ENCODE measurements at places on chromosomes 2 and 18. TPM values are rescaled to one million over a fixed set of nuclear protein-coding genes. Genes with fewer than 3 reads are reported as not detected.
A peak's percentile ranks its signal among the peaks of the same experiment; 100 is the strongest.

- no peak for DNase-seq
Observed at GRCh38 chr2:198659096-198659870, 798.5 kb downstream of the SATB2 start.

DNA sequence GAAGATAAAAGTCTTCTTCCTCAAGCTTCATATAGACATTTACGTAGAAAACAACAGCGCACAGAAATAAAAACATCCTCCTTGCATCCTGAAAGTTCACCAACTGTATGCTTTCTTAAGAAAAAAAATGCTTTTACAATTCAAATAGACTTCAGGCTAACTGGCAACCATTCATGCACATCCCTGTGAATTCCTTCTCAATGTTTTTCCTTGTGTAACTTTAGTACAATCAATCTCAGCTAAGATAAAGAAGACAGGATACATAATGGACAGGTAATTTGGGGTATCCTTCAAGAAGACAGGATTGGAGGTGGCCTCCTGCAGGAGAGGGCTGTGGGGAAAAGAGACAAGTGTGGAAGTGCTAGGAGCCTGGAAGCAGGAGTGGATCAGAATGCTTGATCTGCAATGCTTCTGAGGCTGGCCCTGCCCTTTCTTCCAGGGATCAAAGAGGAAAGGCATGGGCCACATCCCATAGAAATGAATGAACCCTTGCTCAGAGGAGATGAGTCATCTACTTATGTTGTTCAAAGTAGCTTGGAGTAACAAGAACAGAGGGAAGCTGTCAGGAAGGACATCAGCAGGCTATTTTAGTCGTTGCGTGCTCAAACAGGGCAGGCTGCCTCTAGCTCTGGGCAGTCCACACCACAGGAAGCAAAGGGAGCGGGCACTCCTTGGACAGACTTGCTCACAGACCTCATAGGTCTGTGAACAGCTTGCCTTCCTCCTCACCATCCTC lies 126.6 kb downstream of the TMEM131 start:
- DNase-seq: no peak

DNA sequence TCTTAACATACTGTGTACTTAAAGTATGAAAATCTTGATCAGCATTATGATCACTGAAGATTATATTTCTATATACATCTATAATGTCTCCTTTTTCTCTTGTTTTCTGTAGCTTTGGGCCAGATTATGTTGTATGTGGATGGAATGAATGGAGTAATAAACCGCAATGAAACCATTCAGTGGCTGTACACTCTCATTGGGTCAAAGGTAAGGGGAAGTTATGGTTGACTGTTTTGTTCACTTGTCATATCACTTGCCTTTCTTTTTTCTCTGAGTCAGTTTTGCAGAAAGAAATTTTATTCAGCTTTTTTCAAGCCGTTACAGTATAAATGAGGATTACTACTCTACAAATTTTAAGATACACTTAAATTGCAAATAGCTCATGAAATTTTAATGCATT lies 252.5 kb downstream of the TPGS2 start:
- no peak for DNase-seq

- DNase-seq: no peak
Observed at GRCh38 chr2:177272765-177273164, 8.2 kb upstream of the NFE2L2 start.

- DNase-seq: no peak
Observed at GRCh38 chr2:44708661-44709000, 232.9 kb upstream of the SIX3 start.

- DNase-seq: no peak
Observed at GRCh38 chr2:227713291-227713690, 4.5 kb downstream of the SLC19A3 start.

Gene SERPINB5
- not detected for total RNA-seq

- peak; percentile 79 for DNase-seq
Observed at GRCh38 chr2:3519255-3520205, at the start of gene ADI1. Gene ADI1, minus strand, starts transcription at chr2:3519531. Its CDS starts 44 bp downstream, at chr2:3519487.

- DNase-seq: no peak
Observed at GRCh38 chr2:31813016-31813415, 197.8 kb downstream of the MEMO1 start.

Gene C2orf15
- total RNA-seq: 0.29 TPM

Gene STRN
- 29.0 TPM for total RNA-seq

DNA sequence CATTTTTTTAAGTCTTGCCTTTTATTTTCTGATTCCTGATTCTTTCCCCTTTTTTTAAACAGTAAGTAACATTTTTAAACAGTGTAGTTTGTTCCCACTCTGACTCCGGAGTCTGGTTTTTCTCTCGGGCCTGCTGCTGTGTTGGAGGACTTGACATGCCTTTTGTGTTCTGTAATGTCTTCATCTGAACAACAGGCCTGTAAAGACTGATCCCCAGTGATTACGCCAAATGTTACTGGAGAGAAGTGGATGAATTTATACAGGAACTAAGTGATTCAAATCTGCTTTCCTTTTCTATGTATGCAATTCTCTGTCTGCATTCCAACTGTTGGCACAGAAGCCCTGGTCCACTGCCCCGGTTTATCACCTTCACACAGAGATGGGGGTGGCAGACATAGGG lies 54.3 kb upstream of the RMDN2 start:
- no peak for DNase-seq

Gene SLC9A4
- not detected for total RNA-seq

- no peak for DNase-seq
Observed at GRCh38 chr2:220601674-220602073, 970.4 kb downstream of the EPHA4 start.

GRCh38 chr2:16226943-16227664 lies 286.8 kb downstream of the MYCN start:
- no peak for DNase-seq

DNA sequence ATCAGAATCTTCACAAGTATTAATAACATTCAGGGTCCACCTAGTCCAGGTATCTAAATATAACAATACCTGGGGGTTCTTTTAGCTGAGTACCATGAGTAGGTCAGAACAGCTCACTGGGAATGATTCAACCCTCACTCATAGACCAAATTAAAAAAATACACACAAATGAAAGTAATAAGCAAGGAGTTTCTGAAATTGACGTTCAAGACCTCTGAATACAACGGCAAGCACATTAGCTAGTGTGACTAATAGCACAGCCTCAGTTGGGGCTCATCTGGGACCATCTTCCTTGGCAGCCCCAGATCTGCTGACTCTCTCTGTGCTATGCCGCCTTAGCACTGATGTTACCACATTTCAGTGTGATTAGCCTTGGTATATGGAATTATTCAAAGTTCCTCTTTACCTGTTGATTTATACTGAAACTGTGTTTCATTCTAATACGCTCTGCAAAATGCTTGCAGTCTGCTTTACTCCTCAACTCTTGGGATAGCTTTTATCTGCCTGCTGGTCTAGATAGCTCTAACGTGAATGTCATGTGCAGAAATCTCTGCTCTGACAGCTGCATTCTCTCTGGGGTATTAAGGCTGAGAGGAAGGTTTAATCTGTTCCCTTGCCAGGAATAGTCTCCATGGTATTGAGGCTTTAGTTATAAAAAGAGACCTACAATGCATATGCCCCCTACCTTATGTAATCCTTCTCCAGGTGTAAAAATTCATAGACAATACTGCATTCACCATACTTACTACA lies 153.3 kb downstream of the METTL4 start:
- DNase-seq: no peak

GRCh38 chr2:111950236-111950635 lies 51.8 kb downstream of the MERTK start:
- DNase-seq: no peak

DNA sequence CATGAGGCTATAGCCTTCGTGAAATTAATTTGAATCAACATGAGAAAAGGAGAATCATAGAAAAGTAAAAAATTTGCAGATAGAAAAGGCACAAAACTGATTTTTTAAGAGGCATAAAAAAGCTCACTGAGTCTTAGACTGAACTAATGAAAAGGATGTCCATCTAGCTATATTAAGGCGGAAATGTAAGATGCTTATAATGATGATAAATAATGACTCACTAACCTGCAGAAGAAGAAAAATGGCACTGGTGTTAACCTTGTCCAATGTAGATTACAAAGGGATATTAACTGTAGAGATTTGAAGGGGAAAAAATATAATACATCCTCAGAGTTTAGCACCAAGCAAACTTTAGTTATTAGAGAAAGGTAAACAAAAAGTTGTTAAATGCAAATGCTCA lies 1098.0 kb upstream of the DDX18 start:
- no peak for DNase-seq

- no peak for DNase-seq
Observed at GRCh38 chr2:217063238-217063755, 203.4 kb upstream of the TNP1 start.

Gene RNU2-63P
- total RNA-seq: 32.9 TPM
